Hematopoietic multipotent progenitor cell treated with erythropoietin and hydrocortisone succinate and interleukin-3 and kit ligand, for 4 days (in vitro differentiated cells): ENCODE measurements at places on chromosomes 4 and X.
A peak's percentile ranks its signal among the peaks of the same experiment; 100 is the strongest.

DNA sequence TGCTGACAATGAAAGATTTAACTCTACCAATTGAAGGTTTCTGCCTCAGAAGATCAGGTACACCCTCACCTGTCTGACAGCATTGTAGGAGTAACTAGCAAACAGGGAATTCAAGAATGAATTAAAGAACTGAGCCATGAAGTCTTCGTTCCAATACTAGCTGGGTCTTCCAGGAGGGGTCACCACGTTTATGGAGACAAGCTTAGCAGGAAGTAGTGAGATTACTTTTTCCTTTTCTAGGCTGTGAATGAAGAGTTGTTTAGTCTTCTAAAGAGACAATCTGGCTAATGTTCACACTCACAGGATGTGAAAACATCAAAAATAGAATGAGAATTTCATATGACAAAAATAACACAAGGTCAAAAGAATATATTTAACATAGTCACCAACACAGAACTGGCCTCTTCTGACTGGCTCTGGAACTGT lies 54.9 kb downstream of the REELD1 start:
- no peak for DNase-seq

- DNase-seq = no peak
Measured at GRCh38 chr4:90584051-90584450, 456.9 kb downstream of the CCSER1 start.

DNA sequence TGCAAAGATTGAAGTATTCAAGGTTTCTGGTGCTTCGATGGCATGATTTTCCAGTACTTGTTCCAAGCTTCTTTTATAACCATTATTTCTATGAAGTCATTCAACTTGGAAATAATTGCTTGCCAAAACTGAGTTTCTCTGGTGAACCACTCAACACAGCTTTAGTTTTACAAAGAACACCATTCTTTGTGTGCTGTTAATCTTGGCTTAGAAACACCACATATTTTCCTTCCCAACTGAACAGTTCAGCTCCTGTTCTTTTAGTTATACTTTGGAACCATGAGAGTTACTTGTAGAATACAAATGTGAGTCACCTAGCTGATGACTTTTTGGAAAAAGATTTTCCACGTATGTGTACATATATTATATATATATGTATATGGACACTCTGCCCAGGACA lies 32.7 kb downstream of the TMEM47 start:
- DNase-seq = no peak

DNA sequence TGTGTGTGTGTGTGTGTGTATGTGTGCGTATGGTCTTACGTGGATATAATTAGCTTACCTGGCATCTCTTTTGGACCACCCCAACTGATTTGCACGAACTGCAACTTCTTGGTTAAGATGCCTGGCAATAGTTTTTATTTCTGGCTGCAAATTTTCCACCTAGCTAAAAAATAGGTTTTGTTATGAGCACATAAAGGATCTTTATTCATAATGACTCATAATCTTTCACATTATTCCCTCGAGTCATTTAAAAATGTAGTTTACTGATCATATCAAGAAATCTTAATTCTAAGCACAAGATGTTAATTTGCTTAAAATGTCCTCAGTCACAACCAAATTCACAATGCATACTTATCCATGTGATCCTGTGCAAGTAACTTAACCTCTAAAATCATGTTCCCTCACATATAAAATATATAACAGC lies 1.5 kb downstream of the COX18 start:
- DNase-seq = peak; percentile 33

GRCh38 chr4:80387390-80388283 lies 52.1 kb downstream of the CFAP299 start:
- no peak for DNase-seq

DNA sequence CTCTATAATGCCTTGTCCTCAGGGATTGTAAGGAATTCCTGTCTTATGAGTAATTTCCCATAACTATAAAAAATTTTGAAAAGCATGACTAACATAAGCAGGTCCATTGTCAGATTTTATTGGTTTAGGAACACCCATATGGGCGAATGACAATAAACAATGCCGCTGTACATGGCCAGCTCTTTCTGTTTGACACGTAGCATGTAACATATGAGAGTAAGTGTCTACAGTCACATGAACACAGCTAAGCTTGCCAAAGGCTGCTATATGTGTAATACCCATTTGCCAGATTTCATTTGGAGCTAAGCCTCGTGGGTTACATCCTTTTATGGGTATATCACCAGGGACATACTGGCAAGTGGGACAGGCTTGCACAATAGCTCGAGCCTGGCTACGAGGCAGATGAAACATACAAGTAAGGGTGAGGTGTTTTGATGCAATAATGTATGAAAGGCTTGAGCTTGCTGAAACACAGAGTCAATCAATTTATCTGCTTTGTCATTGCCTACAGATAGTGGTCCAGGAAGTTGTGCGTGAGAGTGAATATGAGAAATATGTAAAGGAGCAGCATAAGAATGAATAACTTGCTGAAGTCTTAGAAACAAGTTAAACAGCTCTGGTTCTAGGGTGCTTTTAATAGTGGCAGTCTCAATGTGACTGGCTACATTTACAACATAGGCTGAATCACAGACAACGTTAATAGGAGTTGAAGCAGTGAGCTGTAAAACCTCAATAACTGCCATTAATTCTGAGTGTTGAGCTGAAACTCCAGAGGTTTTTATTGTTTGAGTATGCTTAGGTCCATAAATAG lies 67.4 kb upstream of the UGT2B10 start:
- no peak for DNase-seq

DNA sequence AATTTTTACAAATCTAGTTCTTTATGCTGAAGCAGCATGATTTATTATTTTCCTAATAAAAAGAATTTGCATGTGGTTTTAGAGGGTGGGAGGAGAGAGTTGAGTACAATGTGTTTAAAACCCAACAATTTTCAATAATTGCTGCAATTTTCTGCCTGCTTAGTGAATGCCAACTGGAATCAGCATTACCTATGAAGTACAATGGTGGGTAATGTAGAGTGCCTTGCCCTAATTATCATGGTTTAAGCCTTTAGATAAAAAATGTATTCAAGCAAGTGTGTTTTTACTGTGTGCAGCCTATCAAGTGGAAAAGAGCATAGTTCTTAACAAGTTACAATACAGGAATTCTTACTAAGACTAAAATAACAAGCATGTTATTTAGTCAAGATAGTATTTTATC lies 77.9 kb upstream of the ANKRD50 start:
- no peak for DNase-seq

- DNase-seq = no peak
Measured at GRCh38 chr4:111602848-111603247, 542.4 kb upstream of the FAM241A start.
